ENCODE measurements at places on chromosomes 13 and 19. TPM values are rescaled to one million over a fixed set of nuclear protein-coding genes. Genes with fewer than 3 reads are reported as not detected.

The C19orf38 gene
- 2.1 TPM for total RNA-seq

The SLC17A7 gene
- 1.4 TPM for total RNA-seq

The ETV2 gene
- total RNA-seq: 0.55 TPM

The ZNF69 gene
- 9.2 TPM for total RNA-seq

The SMIM24 gene
- not detected for total RNA-seq

The GTF2F1 gene
- total RNA-seq: 35.7 TPM

The NLRP9 gene
- not detected for total RNA-seq

The KRTDAP gene
- total RNA-seq: not detected

The CEACAM1 gene
- 0.55 TPM for total RNA-seq

The IL27RA gene
- 1.4 TPM for total RNA-seq

The SULT2A1 gene
- total RNA-seq: not detected

The KLHL26 gene
- total RNA-seq: 8.3 TPM

The CRB3 gene
- total RNA-seq: not detected

GRCh38 chr19:2973229-2973628, 4.1 kb upstream of the TLE6 start:
- no peak for DNase-seq

GRCh38 chr13:94328381-94329041, 151.0 kb downstream of the DCT start:
- no peak for DNase-seq

DNA sequence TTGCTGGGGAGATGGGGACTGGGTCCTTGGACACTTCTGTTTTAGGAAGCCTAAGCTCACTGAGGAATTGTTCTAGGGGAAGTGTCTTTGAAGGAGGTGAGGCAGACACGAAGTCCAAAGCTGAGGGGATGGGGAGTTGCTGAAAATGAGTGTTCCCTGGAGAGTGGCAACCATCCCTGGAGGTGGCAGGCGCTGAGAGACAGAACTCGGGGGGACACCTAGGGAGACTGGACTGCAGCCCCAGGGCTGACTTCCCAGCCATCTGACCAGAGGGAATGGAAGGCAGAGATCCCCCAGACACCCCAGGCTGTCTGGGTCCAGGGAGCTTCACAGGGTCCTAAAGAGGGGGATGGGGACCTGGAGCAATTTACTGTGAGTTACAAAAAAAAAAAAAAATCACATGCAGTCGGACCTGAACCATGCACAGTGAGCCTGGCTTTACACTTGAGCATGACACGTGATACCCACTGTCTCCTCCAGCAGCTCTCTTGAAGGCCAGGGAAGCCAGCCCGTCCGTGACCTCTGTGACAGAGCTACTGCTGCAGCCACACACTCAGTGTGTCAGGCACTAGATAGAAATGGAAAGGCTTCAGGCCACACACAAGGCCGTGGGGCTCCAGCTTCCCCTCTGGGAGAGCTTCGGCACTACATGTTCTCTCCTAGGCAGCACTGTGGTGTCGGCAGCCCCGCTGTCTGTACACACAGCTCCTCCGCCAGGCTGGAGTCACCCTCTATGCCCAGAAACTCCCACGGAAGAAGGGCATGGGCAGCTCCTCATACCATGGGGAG, 77.1 kb upstream of the KCTD15 start:
- no peak for DNase-seq

DNA sequence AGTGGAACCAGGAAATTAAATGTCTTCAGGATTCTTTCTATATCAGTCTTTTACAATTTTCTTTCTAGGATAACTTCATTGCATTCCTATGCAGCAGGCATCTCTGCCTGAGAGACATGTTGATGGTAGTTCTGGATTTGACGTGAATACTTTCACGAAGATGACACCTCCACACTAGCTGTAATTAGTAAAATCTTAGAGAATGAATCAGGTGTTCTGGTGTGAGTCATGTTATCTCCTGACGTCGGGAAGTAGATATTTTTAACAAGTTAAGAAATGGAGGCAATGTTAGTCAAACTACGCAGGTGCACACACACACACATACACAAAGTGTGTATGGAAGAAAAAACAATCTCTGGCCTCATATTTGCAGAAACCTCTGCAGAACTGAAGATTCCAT, 1661.3 kb upstream of the MIR17HG start:
- DNase-seq: no peak

DNA sequence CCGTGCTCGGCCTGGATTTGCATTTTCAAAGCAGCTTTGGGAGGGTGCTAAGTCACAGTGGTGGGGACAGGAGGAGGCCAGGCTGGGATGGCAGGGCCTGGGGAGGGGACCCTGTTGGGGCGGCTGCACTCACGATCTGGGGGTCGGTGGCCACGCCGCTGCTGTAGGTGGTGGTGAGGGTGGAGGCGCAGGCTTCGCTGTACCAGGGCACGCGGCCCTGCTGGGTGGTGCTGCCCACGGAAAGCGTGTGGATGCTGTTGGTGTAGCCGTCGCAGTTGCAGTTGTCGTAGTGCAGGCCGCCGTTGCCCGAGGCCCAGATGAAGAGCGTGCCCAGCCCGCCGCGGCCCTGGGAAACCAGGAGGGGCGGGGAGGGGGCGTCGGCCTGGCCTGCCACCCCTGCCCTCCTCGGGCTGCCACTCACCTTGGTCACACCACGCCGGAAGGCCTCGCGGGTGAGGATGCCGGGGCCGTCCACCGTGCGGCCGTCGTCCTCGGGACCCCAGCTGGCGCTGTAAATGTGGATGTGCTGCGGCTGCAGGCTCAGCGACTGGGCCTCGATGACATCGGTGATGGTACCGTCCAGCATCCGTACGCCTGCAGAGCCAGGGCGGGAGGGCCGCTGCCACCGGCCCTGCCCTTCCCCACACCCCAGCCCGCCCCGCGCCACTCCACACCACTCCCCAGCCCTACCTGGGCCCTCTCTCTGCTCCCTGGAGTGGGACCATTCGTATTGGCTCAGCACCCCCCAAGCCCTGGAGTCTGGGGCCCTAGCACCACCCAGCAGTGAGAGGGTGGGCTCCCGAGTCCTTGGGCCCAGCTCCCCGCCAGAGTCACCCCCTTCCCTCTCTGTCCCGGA, 3.2 kb downstream of the PCSK4 start:
- no peak for DNase-seq

GRCh38 chr19:30148039-30148790, 206.2 kb downstream of the URI1 start:
- DNase-seq: no peak

DNA sequence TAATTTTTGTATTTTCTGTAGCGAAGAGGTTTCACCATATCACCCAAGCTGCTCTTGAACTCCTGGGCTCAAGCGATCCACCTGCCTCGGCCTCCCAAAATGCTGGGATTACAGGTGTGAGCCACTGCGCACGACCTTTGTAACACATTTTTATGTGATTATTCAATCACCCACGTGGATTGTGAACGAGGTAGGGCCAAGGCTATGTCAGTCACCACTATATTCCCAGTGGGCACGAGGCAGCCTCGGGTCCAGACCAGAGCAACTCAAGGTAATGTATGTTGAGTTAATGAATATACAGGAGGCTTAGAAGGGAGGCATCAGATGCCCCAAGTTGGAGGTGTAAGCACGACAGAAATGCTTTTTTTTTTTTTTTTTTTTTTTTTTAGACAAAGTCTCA, 8.9 kb downstream of the PTGIR start:
- DNase-seq: no peak

DNA sequence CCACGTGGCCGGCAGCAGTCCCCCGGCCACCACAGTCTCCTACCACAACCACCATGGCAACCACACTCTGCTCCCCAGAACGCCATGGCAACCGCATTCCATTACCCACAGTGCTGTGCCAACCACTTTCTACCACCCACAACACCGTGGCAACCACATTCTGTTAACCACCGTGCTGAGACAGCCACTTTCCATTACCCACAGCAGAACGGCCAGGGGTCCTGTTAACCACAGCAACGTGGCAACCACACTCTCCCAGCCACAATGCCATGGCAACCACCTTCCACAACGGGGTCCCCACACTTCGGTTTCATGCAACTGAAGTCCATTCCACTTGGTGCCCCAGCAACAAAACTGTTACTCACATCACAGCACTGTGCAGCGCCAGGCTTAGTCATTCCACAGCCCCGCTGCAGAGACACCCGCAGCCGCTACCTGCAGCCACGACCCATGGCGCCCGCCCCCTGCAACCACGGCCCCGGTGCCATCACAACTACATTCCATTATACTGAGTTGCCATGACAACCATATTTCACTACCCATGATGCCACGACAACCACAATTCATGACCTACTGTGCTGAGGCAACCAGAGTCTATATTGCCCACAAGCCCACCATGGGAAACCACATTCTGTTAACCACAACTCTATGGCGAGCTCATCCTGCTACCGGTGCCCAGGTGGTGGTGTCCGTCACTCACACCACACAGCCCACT, 10.0 kb downstream of the DPF1 start:
- no peak for DNase-seq

DNA sequence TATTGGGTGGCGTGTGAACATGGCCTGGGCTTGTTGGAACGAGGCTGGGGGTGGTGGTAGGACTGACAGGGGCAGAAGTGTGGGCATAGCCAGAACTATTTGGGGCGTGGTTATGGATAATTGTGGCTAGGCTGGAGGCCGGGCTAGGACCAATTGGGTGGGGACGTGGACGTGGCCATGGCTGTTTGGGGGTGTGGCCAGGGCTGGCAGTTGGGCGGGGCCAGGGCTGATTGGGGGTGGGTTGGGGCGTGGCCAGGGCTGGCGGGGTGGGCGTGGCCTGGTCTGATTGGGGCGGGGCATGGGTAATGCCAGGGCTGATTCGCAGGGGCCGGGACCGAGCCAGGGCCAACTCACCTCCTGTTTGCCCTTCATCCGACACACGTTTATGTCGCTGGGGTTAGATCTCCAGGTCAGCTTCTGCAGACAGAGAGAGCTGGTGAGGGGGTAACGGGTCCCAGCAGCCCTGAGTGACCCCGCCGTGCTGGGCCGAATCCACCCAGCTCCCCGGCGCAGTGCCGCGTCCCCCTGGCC, 2.8 kb downstream of the SEMA6B start:
- DNase-seq: no peak

GRCh38 chr19:33580026-33580644, 41.6 kb upstream of the CHST8 start:
- DNase-seq: no peak

GRCh38 chr19:49333811-49334288, 1.4 kb upstream of the CD37 start:
- DNase-seq: no peak

- DNase-seq: no peak
These were observed 24.9 kb upstream of the ALOX5AP start for GRCh38 chr13:30710442-30710841.

DNA sequence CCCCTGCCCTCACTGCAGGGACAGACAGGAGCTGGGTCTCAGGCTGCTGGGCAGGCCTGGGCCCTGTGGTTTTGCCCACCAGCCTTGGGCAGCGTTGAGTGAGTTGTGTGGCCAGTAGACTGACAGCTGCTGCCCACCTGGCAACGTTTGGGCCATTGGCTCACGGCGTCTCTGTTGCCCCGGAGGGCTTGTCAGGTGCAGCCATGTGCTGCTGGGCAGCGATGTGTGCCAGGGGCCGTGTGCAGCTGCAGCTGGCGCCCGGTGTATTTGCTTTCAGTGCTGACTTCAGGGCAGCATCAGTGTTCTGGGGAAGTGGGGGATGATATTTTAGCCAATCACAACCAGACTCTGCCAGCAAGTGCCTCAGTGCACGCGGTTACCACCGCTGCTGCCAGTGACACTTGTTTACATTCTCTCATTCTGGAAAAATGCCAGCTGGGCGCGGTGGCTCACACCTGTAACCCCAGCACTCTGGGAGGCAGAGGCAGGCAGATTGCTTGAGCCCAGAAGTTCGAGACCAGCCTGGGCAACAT, 10.6 kb downstream of the FZR1 start:
- DNase-seq: no peak

GRCh38 chr13:77022341-77022740, 4.6 kb downstream of the FBXL3 start:
- DNase-seq: no peak

- DNase-seq: peak; percentile 85
These were observed 22.4 kb upstream of the FEM1A start for GRCh38 chr19:4768934-4769777.

DNA sequence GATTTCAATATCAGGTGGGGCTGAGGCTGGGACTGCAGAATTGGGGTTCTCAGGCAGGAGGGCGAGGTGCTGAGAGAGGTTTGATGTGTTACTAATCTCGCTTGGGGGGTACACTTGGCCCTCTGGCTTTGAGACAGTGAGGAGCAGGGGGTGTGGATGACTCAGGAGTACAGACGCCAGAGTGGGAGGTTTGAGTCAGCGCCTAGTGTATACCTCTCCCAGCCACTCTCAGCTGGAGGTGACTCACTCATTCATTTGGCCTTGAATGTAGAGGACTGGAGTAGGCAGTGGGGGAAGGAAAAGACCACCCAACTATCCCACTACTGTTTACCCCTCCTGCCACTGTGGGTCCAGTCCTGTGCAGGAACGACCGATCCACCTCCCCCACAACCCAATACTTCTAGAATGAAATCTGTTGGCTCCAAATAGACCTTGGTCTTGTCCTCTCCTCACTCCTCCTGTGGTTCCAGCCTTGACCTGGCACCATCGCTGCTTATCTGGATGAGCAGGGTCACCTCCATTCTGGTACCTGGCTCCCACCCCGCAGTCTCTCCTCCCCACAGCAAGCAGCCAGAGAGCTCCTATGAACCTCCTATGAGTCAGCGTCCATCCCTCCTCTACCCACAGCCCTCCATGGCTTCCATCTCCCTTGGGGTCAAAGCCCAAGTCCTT, 20.1 kb upstream of the ZNRF4 start:
- DNase-seq: no peak

DNA sequence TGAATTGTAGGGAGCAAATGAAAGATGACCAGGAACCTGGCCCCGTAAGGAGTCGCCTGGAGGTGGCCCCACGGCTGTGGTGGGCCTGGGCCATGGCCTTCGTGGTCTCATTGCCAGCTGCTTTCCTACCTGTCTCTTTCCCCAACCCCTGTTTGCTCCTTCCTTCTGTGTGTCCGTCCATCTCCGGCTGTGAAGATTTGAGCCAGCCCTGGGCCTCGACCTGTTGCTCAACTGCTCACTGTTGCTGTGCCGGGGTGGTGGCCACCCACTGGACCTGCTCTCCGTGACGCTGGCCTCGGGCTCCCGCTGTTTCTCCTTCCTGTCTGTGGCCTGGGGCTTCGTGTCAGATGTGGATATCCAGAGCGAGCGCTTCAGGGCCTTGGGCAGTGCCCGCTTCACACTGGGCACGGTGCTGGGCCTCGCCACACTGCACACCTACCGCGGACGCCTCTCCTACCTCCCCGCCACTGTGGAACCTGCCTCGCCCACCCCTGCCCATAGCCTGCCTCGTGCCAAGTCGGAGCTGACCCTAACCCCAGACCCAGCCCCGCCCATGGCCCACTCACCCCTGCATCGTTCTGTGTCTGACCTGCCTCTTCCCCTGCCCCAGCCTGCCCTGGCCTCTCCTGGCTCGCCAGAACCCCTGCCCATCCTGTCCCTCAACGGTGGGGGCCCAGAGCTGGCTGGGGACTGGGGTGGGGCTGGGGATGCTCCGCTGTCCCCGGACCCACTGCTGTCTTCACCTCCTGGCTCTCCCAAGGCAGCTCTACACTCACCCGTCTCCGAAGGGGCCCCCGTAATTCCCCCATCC, 8.5 kb downstream of the DBP start:
- DNase-seq: peak; percentile 77

DNA sequence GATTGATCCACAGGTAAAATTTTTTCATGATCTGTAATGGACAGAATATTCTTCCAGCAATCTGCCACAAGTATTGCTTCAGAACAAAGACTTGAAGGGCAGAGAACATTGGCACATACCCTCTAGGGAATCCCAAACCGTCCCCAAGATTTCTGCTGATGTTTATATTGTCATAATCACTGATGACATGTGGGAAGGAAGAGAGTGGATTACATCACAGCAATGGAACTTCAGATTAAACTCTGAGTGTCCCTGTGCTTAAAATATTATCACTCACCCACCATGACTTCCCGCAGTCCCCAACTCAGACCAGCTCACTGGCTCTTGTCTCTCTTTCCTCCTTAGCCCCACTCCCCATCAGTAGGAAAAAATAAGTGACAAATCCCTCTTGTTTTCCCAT, 8.5 kb upstream of the TPT1 start:
- DNase-seq: no peak

Data from sigmoid colon (tissue), 7 donors.